ENCODE measurements at places on chromosomes 16 and 17. TPM values are rescaled to one million over a fixed set of nuclear protein-coding genes. Genes with fewer than 3 reads are reported as not detected.

DNA sequence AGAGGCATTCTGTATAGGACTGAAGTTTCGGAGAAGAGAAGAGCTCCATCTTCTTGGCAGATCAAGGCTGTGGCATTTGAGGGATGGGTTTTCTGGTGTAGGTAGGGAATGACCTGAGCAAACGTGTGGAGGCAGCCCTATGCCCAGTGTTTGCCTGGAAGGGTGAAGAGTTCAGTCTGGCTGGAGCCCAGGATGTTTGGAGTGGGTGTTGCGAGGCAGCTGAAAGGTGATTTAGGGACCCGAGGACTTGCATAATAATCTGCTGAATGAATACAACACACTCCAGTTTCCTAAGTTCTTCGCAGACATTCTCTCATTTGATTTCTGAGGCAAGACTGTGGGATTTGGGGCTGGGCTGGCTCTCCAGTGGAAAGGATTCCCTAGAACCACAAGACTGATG, 186.2 kb downstream of the CYLD start:
- no peak for DNase-seq

CCDC200 gene
- total RNA-seq = not detected

SOCS7 gene
- total RNA-seq = 17.8 TPM

DNA sequence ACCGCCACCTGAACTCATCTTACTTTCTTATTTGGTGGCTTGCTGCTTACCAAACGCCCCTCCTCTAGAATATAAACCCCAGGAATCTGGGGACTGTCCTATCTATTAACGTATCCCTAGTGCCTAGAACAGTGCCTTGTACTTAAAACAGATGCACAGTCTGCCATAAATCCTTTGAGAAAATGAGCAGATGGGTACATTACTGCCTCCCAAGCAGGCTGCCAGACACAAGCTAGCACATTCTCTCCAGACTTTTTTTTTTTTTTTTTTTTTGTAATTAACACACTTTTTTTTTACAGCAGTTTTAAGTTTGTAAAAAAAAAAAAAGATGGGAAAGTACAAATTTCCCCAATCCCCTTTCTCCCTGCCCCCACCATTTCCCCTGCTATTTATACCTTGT, 57.3 kb upstream of the RPL38 start:
- DNase-seq = no peak

C16orf46 gene
- total RNA-seq = 2.0 TPM

AOC3 gene
- total RNA-seq = 0.41 TPM

DNA sequence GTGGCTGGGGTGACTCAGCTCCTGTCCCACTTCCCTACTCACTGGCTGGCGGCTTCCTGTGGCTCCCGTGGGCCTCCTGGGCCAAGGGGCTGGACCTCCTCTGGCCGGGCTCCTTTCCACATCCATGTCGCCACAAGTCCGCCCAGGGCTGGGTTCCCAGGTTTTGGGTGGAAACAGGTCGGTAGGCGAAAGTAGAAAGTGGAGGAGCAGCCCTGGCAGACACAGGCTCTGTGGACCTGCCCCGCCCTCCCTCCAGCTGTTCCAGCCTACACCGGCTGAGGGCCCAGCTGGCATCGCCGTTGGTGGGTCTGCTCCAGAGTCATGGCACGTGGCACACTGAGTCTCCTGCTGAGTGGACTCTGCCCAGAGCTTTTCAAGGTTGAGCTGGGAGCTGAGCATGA, 28.7 kb downstream of the GSE1 start:
- DNase-seq = peak; percentile 57

EFTUD2 gene
- total RNA-seq = 185 TPM

DNA sequence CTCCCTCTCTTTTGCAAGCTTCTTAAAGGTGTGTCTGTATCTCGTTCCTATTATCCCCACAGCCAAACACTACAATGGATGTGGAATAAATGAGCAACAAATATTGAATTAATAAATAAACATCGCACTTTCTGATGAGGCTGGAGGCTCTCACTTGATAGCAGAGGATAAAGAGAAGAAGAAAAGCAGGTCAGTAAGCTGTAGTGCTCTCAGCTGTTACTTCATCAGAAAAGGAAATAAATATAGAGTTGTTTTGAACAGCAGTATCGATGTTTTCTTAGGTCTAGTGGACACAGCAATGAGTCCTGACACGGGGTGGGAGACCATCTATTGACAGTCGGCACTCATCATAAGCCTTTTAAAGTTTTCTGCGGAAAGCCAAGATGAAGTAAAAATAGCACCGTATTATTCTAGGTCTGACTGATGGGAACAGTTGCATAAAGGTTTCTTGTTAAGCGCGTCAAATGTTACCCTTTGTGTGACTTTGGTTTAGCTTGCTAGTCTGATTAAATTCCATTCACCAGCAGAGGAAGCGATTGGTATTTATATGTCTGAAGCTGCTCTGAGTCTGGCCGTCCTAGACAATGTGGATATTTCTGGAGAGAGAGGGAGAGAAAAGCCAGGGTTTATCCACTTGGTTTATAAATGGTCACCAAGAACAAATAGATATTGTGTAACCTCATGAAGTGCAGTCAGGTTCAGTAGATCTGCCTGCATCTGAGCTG, 646.1 kb downstream of the CDH11 start:
- DNase-seq = no peak

DNA sequence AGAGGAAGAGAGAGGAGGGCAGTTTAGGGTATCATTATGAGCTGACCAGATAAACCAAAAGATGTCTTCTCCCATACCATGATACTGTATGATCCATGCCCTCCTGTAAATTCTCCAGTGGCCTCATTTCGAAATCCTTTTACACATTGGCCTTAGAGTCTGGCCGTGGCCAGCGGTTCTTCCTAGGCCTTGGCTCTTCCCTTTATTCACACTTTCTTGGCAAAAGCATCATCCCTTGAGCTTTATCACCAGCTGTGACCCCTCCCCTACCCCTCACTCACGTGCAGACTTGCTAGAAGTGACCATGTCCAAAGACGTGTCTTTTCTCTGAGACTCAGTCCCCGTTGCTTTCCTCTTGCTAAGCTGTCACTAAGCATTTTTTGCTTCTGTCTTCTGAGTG, 22.8 kb downstream of the KATNIP start:
- DNase-seq = no peak

RAD51D gene
- total RNA-seq = 11.0 TPM

- DNase-seq = no peak
These were observed 2.1 kb downstream of the SLC16A6 start for GRCh38 chr17:68288804-68289203.

GAS7 gene
- total RNA-seq = 0.10 TPM

- peak; percentile 47 for DNase-seq
These were observed 6.1 kb upstream of the KRT31 start for GRCh38 chr17:41403404-41404023.

KRTAP4-1 gene
- 0.26 TPM for total RNA-seq

DNA sequence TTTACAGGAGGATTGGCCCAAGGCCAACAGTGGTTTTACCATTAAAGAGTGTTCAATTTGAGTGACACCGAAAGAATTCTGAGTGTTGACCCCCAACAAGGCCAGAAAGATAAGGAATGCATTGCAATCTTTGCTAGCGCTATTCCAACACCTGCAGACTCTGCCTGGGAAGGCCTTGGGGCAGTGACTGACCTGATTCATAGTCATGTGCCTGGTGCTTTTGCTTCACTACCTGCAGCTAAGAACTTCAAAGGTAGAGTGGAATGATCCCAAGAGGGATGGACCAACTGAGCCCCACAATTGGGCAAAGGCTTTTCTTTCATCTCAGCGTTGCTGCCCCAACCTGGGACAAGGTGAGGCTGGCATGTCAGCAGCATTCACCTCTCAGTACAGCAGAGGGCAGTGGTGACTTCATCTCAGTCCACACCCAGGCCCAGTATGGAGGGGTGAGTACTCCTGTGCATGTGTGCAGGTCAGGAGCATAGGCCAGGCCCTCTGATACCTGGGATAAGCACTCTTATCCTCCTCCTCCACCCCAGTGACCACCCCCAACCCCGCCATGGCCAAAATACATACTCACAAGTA, 149.6 kb upstream of the GNAO1 start:
- DNase-seq = peak; percentile 0

TNFSF13 gene
- 4.1 TPM for total RNA-seq

SPN gene
- total RNA-seq = 15.7 TPM

GRCh38 chr16:81601601-81602255, 157.1 kb downstream of the CMIP start:
- no peak for DNase-seq

DNA sequence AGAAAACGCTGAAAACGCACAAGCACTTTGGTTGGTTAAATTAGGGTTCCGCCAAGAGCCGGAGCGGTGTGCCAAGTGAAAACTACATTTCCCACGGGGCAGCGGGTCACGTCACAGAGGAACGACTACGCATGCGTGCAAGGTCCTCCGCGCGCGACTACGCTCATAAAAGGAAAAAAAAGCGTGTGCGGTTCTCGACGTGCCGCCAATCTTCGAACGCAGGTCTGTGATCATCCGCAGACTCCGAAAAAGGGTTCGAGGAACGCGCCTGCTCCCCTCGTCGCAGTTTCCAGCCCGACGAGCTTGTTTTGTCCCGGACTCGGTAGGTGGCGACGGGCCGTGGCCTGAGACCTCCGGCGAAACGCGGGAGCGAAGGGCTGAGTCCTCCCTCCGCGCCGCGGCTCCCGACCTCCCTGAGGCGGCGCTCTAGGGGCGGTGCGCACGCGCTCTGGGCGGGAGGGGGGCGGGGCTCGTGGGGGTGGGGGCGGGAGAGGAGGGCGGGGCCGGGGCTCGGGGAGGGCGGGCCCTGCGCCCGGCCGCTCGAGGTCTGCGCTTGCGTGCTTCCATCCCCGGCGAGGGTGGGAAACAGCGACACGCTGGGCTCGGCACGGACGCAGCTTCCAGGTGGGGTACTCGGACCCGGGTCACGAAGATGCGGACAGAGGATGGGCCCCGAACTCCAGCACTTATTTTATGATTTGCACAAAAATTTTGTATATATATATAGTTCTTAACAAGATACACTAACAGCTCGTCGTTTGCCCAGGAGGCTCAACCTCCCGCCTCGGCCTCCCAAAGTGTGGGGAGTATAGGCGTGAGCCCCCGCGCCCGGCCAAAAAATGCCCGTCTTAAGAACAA, at the start of gene SGF29:
TSS of gene SGF29 (plus strand) at position 145 of the 858 bp plus-strand sequence. CDS start 27,150 bp downstream, outside the sequence.
- DNase-seq = peak; percentile 87

DNA sequence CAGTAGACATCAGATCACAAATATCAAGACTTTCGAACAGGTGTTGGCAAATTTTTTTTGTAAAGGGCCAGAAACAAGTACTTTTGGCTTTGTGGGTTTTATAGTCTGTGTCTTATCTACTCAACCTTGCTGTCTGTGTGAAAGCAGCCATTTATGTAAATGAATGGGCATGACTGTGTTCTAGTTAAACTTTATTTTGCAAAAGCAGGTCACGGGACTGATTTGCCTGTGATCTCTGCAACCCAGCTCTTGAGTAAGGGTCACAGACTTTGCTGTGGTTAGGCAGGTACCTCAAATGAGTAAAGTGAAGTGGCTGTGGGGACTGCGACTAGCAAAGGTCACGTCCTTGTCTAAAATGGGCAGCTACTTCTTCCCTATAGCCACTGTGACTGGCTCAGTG, 136.5 kb downstream of the FTO start:
- no peak for DNase-seq

- no peak for DNase-seq
These were observed 15.6 kb downstream of the NGFR start for GRCh38 chr17:49510720-49511110.

DNA sequence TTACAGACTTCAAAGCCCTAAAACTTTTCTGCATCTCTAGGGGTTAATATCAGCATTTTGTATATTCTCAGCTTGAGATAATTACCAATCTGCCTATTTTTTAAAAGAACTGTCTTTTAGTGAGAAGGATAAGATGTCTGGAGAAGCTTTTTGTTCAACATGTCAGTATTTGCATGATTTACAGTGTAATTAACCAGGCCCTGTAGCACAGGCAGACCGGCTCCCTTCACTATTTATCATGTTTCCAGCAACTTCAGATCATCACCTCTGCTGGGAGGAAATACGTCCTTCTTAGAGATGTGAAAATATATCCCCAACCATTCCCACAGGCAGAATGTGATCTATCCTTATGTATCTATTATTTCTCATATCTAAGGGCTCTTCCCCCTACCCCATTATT, 8.6 kb upstream of the DDX52 start:
- no peak for DNase-seq

GRCh38 chr16:15451098-15451731, 16.8 kb downstream of the BMERB1 start:
- no peak for DNase-seq

DNA sequence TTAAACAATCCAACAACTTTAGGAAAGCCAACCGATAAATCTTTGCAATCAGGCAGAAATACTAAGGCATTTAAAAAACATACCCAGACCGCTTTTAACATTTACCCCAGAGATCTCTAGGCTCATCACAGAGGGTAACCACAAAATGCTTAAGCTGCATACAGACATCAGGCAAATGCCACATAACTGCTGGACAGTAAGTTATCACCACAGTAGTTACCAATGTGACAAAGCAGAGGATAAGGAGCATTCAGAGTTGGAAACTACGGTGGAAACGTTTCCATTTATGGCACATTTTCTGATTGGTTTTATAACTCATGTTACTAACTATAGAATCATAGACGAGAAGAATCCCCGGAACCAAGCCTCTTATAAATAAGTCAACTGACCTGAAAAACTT, 77.5 kb downstream of the KANSL1 start:
- DNase-seq = no peak

TEX14 gene
- 0.19 TPM for total RNA-seq

- DNase-seq = peak; percentile 39
These were observed 14.2 kb downstream of the ANKFY1 start for GRCh38 chr17:4249452-4250029.

GRCh38 chr17:14856176-14856575, 408.9 kb downstream of the PMP22 start:
- DNase-seq = no peak

ARL5C gene
- not detected for total RNA-seq

CCL11 gene
- total RNA-seq = not detected

RAB26 gene
- total RNA-seq = not detected

GRCh38 chr17:77755410-77755963, 203.0 kb upstream of the TNRC6C start:
- peak; percentile 57 for DNase-seq

- no peak for DNase-seq
These were observed 1.1 kb downstream of the EXOC3L1 start for GRCh38 chr16:67188798-67189197.

GRCh38 chr16:6453742-6454141, 878.9 kb upstream of the RBFOX1 start:
- DNase-seq = no peak

GRCh38 chr17:64081802-64082799, 47.8 kb downstream of the ERN1 start:
- DNase-seq = peak; percentile 72

KCNJ2 gene
- total RNA-seq = not detected

- DNase-seq = no peak
These were observed 2126.0 kb downstream of the TP53TG3F start for GRCh38 chr16:35585411-35585810.

Measured in A172 (cell line).